ENCODE measurements at places on chromosomes 7 and 10.

DNA sequence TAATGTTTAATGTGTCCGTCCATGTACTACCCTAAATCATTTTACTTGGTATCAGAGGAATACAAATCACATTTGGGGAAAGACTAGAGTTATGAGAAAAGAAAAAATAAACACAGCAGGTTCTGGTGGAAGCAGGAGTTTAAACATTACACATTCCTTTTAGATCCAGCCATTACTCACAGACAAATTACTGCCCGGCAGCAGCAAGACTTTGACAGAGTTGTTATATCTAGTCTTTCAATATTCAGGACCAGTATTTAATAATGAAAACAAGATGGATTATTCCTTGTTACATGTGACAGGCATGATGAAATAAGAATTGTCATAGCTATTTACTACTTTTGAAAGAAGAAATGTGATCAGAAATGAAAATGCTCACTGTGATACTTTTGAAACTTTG is 131.8 kb upstream of the GNAI1 start:
- DNase-seq: no peak

- no peak for DNase-seq
These were observed 376.4 kb downstream of the NRG3 start for GRCh38 chr10:82251222-82251906.

- DNase-seq: no peak
These were observed 20.1 kb upstream of the MTURN start for GRCh38 chr7:30114536-30115238.

DNA sequence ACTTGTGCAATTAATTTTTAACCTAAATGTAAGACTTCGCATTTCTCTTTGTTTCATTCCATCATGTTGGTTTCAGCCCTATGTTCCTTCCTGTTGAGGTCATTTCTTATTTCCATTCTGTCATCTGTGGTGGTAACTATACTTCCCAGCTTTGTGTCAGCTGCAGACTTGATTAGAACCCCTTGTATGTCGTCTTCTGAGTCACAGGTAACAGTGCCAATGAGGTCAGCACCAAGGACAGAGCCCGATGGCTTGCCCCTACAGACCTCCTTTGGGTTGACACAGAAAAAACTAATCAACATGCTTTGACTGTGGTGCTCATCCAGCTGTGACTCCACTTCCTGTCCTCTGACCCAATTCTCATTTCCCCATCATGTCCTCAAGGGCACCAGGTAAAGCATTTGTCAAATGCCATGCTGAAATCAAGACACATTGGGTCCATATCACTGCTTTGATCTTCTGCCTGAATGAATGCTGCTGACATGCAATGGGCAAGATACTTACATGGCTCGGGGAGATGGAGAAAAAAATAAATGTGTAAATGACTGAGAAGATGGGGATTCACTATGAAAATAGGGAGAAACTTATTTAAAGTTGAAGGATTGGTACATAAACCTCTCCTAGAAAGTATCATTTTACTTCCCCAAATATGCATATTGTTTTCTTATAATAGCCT is 25.6 kb upstream of the CRTAC1 start:
- DNase-seq: no peak

DNA sequence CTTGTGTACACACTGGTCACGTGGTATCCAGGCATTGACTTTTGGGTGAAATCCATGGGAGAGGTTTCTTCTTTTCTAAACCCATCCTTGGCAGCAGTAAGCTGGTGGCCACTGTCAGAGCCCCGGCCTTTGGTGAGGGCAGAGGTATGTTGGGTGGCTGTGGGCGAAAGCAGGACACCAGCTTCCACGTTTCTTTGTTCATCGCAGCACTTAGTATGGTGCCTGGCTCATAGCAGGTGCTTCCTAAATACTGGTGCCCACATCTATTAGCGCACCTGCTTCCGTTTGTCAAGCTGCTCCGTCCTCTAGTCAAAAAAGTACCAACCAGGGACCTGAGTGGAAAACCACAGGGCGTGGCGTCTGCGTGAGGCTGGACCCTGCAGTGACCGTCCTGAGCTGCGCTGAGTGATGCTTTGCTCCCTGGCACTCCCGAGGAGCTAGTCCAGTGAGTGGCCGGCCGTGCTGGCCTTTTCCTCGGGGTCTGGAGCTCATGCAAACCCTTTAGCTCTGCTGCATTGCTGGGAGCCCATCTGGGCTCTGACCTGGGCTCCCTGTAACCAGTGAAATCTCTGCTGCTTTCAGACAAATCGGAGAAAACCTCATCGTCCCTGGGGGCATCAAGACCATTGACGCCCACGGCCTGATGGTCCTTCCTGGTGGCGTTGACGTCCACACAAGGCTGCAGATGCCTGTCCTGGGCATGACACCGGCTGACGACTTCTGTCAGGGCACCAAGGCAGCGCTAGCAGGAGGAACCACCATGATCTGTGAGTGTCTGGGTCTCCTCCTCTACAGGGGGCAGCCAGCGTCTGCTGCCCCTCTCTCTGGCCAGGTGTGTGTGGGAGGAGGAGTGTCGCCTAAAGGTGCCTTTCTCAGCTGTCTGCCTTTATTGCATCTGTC is 5.6 kb downstream of the DPYSL4 start:
- no peak for DNase-seq

- no peak for DNase-seq
These were observed 271.6 kb downstream of the CACNA2D1 start for GRCh38 chr7:82172017-82172416.

DNA sequence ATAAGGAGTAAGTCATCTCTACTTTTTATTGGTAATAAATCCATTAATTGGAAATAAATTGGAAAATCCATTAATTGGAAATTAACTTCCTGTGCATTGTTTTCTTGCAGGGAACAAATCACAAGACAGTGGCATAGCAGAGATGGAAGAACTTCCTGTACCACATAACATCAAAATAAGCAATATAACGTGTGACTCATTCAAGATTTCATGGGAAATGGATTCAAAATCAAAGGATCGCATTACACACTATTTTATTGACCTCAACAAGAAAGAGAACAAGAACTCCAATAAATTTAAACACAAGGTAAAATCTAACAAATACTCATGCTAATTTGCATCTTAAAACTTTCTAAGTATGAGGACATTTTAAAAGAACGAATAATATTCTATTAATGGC is 57.8 kb downstream of the PHYHIPL start:
- DNase-seq: no peak

DNA sequence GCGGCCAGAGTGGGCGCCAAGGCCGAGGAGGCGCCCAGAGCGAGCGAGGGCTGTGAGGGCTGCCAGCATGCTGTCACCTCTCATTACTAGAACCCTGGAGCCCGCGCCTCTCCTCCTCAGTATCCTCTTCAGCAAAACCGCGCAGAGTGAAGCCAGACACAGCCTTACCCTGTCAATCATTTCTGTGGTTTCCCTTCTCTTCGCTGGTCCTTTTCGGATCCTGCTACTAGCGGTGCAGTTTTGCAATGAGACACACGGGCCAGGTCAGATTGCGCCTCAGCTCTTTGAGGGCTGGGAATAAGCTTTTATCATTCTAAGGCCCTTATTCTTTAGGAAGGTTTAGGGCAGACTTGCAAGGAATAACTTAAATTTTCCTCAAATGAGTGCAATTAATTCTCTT is 55.5 kb upstream of the FAM171A1 start:
- no peak for DNase-seq

- DNase-seq: peak; percentile 54
These were observed 277.6 kb downstream of the GATA3 start for GRCh38 chr10:8331896-8332729.

- DNase-seq: no peak
These were observed 473 bp upstream of the GPER1 start for GRCh38 chr7:1087465-1087814.

GRCh38 chr10:3820255-3820654 is 35.2 kb upstream of the KLF6 start:
- DNase-seq: peak; percentile 61

DNA sequence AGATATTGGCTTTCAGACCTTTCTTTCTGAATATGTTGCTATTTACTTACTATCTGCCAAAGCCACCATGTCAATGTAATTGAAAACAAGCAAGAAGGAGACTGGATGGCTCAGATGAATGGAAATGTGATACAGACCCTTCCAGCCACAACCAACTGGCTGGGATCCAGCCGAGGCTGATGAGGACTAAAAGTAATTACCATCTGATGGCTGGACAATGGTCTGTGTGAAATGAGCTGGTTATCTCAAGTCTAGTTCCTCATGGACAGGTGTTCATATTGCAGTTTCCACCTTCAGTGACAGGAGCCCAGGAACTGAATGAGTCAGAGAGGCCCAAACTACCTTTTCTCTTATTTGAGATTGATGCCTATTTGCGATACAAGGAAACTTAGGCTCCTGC is 267.5 kb downstream of the GATA3 start:
- no peak for DNase-seq

GRCh38 chr10:35355971-35356724 is 19.8 kb downstream of the CCNY start:
- no peak for DNase-seq

DNA sequence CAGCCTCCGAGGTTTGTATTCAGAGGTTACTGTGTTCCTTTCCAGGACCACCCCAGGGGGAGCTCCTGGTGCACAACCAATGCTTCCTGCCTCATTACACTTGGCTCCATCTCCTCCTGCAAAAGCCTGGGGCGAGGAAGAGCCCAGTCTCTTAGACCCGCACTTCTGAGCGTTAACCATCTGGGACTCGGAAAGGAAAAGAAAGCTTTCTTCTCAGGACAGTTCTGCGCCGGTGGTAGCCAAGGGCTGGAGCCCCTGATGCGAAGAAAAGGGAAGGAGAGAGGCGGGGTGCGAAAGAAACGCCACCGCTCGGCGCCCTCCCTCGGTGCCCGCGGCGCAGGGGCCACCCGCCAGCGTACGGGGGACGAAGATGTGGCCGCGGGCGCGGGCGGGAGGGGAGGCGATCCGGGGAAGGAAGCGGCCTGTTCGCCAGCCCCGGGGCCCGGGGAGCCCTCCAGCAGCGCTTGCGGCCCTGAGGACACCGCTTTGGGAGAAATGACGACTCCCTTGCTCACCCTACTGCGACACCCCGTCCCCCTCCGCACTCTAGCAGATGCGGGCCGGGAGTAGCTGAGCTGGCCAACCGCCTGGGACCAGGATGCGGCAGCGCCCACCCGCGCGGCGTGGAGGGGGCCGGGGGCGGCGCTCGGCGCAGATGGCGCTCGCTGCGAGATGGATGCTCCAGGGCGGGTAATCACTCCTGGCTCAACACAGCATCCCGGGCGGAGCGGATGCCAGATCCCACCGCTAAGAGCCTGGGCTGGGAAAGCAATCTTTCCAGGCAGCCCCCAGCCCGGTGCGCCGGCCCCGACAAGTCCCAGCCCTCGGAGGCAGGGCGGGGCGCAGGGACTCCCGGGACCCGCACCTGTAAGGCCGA is 1.3 kb downstream of the NRCAM start:
- DNase-seq: no peak

DNA sequence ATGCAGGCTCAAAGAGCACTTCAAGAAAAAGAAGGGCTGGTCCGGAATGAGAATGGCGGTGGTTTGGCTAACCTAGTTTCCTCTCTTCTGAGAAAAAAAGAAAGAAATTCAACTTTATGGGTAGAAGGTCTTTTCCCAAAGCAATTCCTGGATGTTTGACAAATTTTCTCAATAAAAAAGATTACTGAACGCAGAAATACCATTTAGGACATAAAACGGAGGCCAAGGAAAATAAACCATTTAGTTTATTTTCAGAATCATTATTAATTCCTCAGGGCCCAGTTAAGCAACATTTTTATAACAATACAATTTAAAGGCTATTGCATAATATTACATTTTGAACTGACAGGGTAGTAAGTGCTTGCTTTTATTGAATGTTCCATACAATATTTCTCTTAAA is 284.6 kb upstream of the ANKRD30A start:
- no peak for DNase-seq

DNA sequence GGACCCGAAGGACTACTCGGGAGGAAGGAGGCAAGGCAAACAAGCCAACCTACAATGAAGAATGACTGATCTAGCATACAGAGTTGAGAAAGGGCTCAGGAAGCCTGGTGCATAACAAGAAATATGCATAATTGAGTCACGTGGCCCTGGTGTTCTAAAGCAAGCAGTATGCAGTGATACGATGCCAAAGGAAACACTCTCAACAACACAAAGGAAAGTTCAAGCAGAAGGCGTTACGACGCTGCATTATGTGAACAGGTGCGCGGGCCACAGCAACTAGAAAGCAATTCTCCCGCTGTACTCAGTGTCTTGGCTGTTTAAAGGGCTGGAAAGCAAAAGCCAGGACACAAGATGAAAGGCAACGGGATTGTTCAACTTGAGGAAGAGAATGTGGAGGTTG is 100.8 kb downstream of the PRTFDC1 start:
- no peak for DNase-seq

- no peak for DNase-seq
These were observed 783.8 kb downstream of the NXPH1 start for GRCh38 chr7:9217204-9217603.

DNA sequence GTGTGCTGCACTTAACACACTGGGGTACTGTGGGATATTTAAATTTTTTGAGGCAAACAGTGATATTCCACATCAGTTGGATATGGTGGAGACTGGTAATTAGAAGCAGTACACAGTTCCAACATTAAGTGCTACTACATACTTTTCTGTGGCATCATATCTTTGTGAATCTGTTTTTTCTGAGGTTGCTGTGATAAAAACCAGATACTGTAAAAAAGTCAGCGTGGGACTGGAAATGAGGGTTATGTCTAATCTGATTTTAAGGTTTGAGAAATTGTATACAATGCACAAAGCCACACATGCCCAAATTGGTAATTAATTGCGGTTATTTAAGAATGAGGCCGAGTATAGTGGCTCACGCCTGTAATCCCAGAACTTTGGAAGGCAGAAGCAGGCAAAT is 41.2 kb downstream of the TBC1D12 start:
- DNase-seq: no peak

DNA sequence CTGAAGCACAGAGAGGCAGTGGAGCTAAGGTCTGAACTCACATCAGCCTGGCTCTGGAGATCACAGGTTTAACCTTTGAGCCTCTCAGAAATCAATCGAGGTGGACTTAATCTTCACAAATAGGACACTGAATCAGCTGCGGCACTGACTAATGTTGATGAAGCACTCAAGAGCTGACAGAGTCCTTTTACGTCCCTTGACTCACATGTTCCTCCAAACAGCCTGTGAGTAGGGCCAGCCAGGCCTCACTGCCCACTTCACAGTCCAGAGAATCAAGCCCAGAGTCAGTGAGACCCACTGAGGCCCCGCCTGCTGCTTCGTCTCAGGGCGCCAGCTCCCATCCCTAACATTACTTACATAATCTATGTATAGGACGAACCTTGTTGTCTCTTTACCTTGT is 63.1 kb downstream of the TNS3 start:
- DNase-seq: no peak

DNA sequence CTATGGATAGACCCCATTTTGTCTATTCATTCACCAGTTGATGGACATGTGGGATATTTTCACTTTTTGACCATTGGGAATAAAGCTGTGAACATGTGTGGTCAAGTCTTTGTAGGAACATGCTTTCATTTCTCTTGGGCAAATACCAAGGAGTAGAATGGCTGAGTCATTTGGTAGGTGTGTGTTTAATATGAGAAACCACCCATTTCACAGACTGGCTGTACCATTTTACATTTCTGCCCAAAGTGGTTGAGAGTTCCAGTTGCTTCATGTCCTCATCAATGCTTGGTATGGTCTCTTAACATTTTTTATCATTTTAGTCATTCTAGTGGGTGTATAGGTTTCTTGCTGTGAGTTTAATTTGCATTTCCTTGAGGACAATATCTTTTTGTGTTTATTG is 124.9 kb upstream of the RHEB start:
- peak; percentile 58 for DNase-seq

All from foreskin keratinocyte (primary cell).